ENCODE measurements at places on chromosomes 3 and 15.

- DNase-seq = no peak
These were observed 11.1 kb downstream of the ARHGAP31 start for GRCh38 chr3:119305286-119305685.

DNA sequence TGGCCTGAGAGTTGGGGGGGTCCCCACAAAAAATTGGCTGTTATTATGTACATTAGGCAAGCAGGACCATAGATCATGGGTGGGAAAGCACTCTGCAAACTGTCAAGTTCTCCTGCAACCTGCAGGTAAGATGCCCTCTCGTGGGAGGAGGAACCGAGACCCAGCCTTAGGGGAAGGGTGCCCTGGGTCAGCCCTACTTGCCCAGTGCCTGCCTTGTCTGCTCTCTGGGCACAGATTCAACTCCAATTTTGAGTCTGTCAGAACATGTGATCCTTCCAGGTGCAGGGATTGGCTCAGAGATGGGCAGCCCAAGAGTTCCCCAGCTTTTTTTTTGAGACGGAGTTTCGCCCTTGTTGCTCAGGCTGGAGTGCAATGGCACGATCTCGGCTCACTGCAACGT is 99.2 kb downstream of the PLXNA1 start:
- DNase-seq = no peak

DNA sequence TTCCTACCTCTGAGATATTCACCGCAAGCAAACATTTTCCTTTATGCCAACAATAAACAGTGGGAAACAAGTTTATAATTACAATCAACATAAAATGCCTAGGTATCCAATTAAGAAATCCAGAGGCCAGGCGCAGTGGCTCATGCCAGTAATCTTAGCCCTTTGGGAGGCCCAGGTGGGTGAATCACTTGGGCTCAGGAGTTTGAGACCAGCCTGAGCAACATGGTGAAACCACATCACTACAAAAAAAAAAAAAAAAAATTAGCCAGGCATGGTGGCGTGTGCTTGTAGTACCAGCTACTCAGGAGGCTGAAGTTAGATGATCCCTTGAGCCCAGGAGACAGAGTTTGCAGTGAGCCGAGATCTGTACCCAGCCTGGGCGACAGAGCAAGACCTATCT is 17.3 kb downstream of the TBC1D2B start:
- DNase-seq = no peak

GRCh38 chr3:150315721-150316120 is 92.4 kb upstream of the TSC22D2 start:
- DNase-seq = no peak

- no peak for DNase-seq
These were observed 8.3 kb upstream of the NR2E3 start for GRCh38 chr15:71801935-71802655.

Data from GM04503 (cell line).